Activated naive CD4-positive, alpha-beta T cell (primary cell): ENCODE measurements at places on chromosomes 3 and 15.

DNA sequence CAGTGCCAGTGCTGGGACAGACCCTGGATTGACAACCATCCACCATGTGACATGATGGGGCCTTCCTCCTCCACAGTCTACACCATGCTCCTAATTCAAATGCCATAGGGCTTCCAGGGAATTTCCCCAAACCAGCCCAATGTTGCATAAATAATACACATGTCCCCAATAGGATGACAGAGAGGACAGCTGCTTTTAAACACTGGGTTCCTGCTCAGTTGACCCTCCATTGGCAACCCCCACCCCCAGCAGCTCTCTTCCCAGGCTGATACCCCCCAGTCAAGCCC lies 28.3 kb upstream of the ATP2B2 start:
- DNase-seq = no peak

DNA sequence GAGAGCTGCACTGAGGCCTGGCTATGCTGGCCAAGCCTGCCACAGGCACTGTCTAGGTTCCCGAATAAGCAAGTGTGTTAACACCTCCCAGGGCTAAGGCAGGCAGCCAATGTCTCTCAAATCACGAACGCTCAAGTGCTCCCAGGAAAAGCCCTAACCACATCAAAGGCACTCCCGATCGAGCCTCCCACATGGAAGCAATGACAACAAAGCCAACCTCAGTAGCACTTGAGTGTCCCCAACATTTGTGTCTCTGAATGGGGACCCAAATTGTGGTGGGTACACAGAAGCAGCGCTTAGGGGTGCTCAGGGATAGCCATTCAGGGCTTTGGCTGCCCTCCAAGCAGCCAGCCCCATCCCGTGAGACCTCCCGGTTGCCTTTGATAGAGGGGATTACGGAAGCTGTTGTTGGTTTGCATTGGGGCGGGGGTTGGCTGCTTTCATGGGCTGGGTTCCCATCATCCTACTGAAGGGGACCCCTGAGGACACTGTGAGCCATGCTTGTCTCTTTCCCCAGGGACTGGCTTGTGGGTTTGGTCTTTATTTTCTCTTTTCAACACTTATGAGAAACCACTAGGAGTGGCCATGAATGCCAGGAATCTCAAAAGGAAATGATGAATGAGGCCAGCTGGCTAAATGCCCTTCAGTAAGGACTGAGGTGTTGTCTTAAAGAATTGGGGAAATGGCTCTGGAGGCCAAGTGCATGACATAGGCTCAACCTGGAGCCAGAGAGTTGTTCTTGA lies 234.1 kb upstream of the FEZF2 start:
- no peak for DNase-seq

DNA sequence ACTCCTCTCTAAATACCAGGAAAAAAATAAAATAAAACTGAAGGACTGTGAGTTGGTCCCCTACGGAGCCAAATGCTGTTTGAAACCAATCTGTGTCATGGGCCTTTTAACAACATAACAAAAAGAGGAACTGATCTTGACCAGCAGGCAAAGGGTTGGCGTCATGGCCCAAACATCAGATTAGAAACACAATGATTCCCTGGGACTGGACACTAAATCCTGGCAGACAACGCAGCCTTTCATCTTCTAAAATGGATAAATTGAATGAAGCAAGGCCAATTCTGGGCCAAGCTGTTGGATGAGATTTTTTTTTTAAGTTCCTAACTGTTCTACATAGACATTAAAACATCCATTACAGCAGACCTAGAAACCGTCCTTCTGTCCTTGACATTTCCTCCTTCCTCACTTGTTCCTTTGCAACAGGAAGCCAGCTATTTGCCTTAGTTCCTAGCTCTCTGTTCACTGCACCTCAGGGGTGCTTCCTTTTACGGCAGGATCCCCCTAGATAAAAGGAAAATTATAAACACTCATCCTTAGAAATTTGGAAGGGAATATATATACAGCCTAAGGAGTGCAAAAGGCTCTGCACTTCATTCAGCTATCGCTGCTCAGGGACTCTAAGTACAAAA lies 21.6 kb upstream of the TAFA4 start:
- DNase-seq = no peak

DNA sequence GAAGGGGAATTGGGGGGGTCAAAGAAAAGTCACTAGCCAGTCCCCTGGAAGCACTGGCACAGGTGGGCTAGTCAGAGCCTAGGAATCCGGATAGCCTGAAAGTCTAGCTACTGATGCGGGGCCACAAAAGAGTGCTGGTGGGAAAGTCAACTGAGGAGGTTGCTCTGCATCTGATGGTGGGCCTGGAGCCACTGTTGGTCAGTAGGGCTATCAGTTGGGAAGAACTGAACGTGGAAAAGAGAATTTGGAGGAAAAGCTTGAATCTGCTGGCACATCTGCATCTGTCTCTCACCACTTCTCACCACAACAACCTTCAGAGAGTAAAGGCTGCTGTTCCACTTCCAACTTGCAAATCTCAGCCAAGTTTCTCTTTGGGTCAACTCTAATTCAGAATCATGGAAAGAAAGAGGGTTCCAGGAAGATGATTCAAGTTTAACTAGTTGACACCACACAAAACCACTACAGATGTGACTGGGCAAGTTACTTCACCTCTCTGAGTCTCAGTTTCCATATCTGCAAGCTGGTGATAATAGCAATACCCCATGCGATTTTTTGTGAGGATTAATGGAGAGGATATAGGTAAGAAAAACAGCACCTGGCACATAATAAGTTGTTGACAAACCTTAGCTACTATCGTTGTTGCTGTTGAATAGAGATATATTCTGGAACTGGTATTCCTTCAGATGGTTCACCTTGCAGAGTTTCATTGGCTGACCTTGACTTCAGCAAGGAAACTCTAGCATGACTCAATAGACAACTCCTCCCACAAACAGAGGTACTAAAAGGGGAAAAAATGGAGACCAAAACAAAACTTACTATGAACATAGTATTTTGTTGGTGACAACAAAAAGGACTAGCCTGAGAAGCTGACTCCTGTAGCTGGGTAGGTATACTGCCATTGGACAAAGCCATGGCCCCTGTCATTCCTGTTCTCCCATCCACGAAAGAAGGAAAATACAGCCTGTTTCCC lies 280.2 kb upstream of the STT3B start:
- DNase-seq = no peak

GRCh38 chr3:61450866-61451265 lies 110.5 kb upstream of the PTPRG start:
- no peak for DNase-seq

DNA sequence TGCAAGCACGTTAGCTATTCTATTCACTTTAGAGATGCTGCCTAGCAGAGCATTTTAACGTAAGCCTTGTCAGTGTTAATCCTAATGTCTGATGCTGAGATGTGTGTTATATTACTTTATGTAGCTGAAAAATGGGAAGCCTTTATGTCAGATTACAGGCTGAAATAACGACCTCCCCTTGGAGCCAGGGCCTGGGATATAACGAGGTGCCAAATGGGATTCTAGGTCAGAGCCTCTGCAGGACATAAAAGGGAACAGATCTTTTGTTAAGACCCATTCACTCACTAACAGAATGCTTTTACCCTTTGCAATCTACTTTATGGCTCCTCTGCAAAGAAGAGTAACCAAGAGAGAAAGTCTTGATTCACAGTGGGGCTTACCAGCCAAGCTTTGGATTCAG lies 815.5 kb upstream of the CFAP20DC start:
- DNase-seq = no peak

GRCh38 chr3:129973853-129974563 lies 512 bp upstream of the TRH start:
- DNase-seq = no peak
